LoVo (cell line): ENCODE measurements at places on chromosomes 2 and 18.

- DNase-seq = no peak
Observed at GRCh38 chr2:181586569-181587081, 70.3 kb downstream of the CERKL start.

GRCh38 chr2:134127496-134127895 lies 126.4 kb upstream of the MGAT5 start:
- DNase-seq = no peak

GRCh38 chr2:173353556-173353955 lies 1.1 kb upstream of the CDCA7 start:
- no peak for DNase-seq

DNA sequence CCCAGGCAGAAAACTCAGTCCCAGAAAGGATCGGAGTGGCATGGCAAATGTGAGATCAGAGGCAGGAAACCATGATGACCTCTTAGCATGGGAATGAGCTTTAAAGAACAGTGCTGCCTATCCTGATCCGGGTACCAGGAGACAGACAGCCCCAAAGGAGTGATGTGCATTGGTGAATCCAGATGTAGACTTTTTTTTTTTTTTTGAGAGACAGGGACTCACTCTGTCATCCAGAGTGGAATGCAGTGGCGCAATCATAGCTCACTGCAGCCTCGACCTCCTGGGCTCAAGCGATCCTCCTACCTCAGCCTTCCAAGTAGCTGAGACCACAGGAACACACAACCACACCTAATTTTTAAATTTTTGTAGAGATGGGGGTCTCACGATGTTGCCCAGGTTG lies 122.7 kb downstream of the VAPA start:
- DNase-seq = no peak

DNA sequence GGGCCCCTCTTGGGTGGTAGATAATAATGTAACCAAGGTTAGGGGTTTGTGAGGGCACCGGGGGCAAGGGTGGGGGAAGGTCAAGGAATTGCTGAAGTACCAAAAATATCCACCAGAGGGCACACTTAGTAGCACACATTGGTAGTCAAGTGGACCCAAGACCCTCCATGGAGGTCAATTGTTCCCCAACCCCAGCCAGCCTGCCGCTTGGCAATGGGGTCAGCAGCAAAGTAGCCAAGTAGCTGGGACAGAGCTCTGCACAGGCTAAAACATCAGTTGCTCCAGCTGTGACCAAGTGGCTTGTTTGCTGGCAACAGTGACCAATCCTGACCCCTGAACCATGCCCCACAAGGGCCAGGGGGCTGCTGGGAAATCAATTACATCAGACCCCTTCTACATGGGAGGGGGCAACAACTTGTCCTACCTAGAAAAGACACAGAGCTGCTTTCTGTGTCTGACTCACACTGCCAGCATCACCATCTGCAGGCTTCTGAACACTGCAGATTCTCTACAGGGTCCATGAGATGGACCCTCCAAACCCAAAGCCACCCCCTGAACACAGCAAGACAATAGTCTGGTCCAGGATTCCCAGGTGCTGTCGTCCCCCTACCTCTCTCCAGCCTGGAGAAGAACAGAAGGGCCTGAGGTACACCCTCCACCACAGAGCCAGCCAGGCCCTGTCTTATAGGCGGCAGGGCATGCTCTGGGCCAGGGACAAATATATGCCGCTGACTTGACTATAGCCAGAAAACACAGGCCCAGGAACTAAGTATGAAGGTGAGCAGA lies 76.0 kb downstream of the EMX1 start:
- DNase-seq = peak; percentile 20

- DNase-seq = peak; percentile 39
Observed at GRCh38 chr2:168851674-168852320, 38.4 kb downstream of the SPC25 start.

DNA sequence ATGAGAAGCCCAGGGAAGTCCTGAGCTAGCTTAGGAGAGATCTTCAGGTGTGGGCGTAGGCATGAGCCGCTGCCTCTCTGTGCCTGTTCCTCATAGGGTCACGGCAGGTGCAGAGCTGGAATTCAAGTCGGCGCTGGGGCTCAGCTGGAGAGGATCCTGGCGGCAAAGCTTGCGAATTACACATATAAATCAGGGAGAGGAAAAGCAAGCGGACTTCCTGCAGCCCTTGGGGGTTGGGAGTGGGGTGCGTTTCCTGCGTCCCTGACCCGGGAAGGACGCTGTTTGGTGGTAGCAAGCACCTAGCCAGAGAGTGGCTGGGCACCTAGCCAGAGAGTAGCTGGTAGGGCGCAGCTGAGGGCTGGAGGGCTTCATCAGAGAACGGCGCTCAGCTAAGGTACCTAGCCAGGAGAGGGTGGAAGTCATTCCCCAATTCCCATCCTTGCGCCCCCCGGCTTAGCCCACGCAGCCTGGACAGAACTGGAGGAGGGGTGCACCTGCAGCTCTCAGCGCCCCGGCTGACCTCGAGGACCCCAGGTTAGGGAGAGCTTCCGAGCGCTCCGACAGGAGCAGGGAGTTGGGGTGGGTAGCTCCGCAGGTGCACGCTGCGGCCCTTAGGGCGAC lies 459 bp upstream of the EFR3B start:
- peak; percentile 62 for DNase-seq

DNA sequence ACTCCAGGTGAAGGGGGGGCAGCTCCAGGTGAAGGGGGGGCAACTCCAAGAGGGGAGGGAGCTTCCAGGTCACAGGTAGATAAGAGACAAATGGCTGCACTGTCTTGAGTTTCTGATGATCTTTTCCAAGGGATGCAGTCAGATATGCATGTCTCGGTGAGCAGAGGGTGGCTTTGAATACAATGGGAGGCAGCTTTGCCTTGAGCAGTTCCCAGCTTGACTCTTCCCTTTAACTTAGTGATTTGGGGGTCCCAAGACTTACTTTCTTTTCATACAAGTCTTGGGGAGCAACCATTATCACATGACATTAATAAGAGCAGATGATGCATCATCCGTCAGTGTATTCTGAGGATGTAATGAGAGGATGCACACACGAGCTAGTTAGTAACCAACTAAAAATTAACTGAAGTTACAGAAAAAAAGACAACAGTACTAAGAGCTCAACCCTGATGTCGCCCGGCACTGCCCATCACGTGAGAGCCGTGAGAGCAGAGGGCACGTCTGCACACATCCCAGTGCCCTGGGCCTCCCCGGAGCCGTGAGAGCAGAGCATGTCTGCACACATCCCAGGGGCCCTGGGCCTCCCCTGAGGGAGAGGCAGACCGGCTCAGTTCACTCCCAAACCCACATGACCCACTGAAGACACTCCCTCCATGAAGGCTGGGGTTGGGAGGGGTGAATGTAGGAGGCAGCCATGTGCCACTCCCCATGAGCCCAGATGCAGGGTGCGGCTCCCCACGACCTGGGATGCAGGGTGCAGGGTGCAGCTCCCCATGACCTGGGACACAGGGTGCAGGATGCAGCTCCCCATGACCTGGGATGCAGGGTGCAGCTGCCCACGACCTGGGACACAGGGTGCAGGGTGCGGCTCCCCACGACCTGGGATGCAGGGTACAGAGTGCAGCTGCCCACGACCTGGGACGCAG lies 39.4 kb downstream of the PXDN start:
- no peak for DNase-seq

DNA sequence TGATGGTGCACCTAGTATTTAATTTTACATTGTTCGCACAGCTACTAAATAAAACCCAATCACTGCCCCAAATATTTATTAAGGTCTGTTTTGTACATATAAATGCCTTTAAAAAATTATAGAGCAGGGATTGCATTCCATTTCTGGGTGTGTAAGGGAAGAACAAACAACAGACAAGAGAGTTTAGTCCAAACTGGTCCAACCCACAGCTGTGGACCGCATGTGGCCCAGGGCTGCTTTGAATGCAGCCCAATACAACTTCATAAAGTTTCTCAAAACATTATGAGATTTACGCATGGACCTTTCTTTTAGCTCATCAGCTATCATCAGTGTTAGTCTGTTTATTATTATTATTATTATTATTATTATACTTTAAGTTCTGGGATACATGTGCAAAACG lies 114.8 kb upstream of the LRATD1 start:
- peak; percentile 20 for DNase-seq

GRCh38 chr2:134714228-134714627 lies 4.6 kb downstream of the TMEM163 start:
- DNase-seq = no peak

DNA sequence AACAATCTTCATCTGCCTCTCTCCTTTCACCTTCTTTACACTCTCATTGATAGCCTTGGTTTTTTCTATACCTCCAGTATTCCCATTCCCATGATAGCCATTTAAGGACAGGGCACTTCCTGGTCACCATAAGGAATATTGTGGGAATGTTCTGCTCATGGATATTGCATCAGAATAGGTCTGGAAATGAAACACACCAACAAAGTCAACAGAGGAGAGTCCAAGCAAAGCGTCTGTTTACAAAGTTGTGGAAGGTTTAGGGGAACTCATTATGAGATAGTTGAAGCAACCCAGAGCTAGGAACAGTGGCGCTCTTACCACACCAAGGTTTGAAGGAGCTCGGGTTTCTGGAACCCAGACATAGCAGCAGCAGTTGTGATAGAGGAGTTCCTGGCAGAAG lies 150.3 kb upstream of the TNP1 start:
- no peak for DNase-seq

- DNase-seq = no peak
Observed at GRCh38 chr18:14100503-14101286, 31.5 kb downstream of the ZNF519 start.

- DNase-seq = no peak
Observed at GRCh38 chr2:84857566-84857965, 23.3 kb downstream of the TRABD2A start.

GRCh38 chr2:169721016-169721415 lies 12.6 kb upstream of the KLHL23 start:
- DNase-seq = no peak

DNA sequence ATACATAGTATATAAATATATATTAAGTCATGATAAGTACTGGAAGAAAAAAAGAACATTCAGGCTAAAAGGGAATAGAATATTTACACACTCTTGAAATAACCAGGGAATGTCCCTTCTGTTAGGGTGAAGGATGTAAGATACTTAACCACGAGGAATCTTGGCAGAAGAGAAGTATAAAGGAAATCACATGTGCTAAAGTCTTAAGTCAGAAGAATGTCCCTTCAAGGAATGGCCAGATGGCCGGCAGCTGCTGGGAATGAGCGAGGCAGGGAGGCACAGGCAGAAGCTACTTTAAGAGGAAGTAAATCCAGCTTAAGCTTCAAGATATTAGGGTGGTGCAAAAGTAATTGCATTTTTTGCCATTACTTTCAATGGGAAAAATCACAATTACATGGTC lies 5.5 kb downstream of the CCDC102B start:
- DNase-seq = no peak

DNA sequence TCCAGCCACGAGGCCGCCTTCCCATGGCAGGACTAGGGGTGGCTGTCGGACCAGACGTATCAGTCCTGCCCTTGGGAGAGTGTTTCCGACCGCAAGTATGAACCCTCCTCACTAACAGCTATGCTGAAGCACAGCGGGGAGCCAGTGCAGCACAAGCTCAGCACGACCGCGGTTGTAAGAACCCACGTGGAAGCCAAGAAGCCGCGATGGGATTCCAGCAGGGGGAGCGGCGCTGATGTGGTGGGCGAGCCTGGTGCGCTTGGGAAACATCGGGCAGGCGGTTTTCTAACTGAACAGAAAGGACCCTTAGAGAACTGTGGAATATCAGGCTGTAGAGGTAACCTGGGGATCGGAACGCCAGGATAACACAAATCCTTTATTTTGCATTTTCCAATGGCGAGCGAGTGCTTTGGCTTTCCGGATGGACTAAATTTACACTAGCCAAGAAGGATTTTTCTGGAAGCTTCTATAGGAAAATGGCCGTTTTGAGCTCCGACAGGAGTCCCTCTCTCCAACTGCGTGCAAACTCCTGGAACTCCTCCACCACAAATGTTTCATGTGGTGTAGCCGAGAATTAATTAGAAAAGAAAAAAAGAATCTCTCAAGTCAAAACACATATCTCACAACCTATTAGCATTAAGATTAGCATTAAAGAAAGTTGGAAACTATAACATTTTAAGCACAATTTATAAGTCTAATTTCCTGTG lies 132.0 kb upstream of the MYCN start:
- no peak for DNase-seq

DNA sequence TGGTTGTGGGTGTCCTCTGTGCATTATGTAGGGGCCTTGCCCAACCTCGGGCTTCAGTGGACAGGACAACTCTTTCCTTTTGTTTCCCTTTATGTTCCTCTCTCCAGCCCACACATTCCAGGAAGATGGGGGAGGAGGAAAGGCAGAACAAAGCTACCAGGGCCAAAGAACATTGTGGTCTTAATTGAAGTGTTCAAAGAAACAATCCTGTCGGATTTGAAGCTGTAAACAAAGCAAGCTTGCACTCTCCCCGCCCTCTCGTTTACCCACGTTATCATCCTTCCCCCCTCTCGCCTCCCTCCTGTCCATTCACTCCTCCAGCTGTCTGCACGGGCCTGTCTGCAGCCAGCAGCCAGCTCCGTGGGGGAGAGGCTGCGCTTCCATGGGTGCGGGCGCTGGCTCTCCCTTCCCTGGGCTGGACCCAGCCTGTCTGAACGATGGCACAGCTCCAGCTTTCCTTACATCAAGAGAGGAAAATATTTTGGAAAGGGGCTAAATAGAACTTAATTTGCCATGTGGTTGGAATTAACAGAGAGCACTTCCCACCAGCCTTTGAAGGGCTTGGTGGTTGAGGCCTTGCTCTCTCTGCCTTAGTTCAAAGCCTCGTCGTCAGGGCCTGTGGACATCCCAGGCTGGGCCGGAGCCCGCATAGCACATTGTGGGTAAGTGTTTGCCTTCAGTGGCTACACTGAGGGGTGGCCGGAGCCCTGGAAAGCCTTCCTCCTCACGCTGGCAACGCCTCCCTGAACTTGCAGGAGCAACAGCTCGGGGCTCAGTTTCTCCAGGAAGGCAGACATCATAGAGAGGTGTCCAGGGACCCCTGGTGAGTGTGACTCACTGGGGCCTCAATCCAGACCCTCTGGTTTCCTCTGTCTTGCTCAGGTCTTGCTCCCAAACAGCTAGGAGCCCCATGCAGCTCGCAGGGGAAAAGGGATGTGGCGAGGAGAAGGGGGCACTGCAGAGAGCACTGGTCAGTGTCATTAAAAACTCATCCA lies 60.6 kb upstream of the HS6ST1 start:
- DNase-seq = no peak

GRCh38 chr18:61855449-61856378 lies 37.1 kb downstream of the RNF152 start:
- DNase-seq = no peak

GRCh38 chr2:238238766-238239542 lies 884 bp downstream of the HES6 start:
- no peak for DNase-seq

- DNase-seq = no peak
Observed at GRCh38 chr2:25817630-25818029, 60.7 kb downstream of the ASXL2 start.

- no peak for DNase-seq
Observed at GRCh38 chr2:11757101-11757500, 10.7 kb downstream of the LPIN1 start.

GRCh38 chr18:69980982-69981804 lies 33.5 kb upstream of the CD226 start:
- no peak for DNase-seq

DNA sequence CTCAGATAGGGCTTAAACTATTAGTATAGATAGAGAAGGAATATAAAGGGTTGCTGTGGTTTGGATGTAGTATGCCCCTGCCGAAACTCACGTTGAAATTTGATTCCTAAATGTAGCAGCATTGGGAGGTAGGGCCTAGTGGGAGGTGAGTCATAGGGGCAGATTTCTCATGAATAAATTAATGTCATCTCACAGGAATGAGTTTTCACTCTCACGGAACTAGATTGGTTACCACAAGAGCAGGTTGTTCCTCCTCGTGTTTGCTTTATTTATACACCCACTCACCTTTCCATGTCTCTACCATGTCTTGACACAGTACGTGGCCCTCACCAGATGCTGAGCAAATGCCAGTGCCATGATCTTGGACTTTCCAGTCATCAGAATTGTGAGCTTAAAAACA lies 218.2 kb downstream of the RBM43 start:
- DNase-seq = peak; percentile 20
